ENCODE measurements at places on chromosomes 6 and 20.

DNA sequence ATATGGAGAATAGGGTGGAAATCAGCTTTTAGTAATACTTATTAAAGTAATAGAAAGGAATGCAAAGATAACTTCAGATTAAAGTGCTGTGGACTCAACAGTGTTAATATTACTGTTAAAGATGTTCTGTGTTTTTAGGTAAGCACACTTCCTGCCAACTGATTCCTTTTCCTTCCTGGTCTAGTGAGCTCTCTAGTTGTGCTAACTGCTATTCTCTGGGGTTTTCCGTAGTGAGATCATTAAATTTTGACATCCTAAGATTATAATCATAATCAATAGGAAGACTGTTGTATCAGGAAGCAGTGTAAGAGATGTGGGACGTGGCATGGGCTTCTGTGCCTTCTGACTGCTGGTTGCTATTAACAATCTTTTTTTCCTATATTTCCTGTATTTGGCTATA lies 1.2 kb upstream of the TMEM217 start:
- no peak for DNase-seq

- DNase-seq: no peak
These were observed 17.7 kb upstream of the CCDC167 start for GRCh38 chr6:37517411-37517812.

- DNase-seq: no peak
These were observed 59.8 kb upstream of the NHSL1 start for GRCh38 chr6:138559143-138559542.

DNA sequence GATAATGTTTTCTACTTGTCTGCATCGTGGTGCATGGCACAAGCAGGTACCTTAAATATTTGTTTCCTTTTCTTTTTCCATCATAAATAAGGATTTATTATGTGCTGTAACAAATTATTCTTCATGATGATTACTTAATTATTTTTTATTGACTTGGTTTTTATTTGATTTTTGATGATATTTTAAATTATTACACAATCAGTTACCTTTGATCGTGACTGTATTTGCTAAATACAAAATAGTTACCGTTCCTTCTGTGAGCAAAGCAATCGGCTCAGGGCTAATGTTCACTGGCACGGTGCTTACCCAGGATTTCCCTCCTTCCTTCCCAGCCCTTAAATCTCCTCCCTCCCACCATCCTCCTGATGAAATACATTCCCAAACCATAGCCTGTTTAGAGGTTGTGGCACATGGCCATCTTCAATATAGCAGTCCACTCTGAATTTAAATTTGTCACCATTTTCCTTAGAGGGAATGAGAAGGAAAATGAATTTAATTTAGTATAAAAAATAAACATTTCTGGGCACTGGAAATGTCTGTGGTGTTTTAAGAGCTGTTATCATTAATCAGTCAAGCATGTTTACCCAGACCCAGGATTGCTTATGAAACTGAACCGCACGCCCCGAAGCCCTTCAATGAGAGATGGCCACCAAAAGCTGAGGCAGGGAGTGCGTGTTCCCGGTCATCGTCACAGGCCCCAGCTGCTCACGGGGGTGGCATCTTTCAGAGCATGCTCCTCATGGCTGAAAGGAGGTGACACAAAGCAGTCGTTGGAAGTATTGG lies 23.0 kb upstream of the EXOC2 start:
- DNase-seq: no peak
